Skin of body (tissue), 3 donors: ENCODE measurements at places on chromosomes 4 and X. TPM values are rescaled to one million over a fixed set of nuclear protein-coding genes. Genes with fewer than 3 reads are reported as not detected.

GRCh38 chrX:85243155-85243554 is 424 bp downstream of the SATL1 start:
- no peak for DNase-seq

DNA sequence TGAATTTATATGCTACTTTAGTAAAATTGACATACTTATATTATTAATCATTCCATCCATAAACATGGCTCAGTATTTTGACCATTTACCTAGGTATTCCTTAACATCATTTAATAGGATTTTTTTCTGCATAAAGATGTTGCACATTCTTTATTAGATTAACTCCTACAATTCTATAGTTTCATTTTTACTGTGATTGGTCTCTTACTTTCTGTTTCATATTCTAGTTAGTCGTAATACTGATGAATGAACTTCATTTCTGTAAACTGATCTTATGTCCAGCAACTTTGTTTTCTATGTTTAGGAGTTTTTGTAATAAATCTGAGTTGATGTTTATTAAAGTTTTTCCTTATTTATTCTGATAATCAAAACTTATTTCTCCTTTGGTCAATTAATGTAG is 278.2 kb upstream of the CXXC4 start:
- DNase-seq, result no peak

DNA sequence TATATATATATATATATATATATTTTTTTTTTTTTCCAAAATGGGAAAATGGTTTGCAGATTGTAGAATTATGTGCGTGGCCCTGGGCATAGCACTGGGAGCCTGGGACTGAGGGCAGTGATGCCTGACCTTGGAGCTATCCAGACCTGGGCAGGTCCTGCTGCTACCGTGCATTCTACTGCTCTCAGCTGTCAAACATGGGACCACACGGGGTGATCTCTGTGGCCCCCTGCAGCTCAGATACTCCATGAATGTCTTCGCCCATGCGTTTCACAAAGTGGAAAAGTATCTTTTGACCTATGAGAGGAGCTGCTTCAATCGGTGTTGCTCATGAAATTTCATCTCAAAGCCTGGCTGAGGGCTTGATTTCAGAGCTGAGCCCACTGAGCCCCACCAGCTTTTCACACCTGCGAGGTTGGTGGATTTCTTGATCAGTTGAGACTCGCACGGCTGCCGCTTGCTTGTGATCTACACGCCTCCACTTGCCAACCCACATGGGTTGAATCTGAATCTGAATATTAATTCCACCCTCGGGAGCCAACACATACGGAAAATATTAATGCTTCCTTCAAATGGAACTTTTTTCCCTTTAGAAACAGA is 35.7 kb downstream of the ING2 start:
- DNase-seq, result peak; percentile 68

- no peak for DNase-seq
Observed at GRCh38 chr4:148071009-148071408, 339.1 kb downstream of the ARHGAP10 start.

DNA sequence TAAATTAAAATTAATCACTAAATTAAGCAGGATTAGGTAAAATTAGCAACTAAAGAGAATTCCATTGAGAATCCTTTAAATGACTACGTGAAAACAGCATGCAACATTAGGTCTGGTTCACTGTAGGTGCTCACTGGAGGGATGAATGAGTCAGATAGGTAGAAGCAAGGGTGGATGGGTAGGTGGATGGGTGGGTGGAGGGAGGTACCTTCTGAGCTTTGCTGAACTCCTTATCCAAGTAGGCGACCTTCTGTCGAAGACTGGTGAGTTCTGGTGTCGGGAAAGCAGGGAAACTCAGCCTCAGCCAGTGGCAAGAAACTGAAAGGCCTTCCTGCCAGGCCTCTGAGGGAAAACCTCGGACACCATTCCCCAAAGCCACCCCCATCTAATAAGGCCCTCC is 3.0 kb downstream of the GRIPAP1 start:
- DNase-seq, result no peak

DNA sequence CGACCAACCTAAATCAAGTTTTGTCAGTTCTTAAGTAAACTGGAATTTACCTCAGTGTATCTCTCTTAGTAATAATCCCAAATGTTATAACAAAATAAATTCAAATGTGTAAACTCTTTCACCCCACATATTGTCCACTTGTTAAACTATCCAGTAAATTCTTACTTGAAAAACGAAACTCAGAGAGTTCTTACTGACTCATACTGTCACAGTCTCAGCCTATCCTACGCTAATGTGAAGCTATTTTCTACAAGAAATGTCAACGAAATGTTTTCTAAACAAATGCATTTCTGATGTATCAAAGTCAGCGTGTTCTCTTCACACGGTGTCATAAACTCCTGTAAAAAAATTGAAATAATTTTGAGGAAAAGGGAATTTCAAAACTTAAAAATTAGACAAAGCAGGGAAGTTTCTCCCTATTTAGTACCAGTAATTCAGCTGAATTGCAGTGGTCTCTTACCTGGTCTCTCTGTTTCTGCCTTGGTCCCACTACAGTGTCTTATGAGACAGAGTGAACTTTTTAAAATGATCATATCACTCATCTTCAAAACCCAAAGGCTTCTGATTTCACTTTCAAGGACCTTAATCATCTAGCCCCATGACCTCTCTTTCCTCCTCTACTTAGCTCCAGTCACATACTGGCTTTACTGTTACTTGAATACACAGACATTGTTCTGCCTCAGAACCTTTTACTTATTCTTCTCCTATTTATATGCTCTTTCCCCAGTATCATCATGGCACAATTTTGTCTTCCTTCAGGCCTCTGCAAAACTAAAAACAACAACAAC is 63.3 kb downstream of the DCAF8L1 start:
- no peak for DNase-seq

GRCh38 chr4:46890056-46890455 is 19.0 kb downstream of the COX7B2 start:
- DNase-seq, result no peak

- no peak for DNase-seq
Observed at GRCh38 chr4:159722918-159723317, 620.0 kb downstream of the RAPGEF2 start.

DNA sequence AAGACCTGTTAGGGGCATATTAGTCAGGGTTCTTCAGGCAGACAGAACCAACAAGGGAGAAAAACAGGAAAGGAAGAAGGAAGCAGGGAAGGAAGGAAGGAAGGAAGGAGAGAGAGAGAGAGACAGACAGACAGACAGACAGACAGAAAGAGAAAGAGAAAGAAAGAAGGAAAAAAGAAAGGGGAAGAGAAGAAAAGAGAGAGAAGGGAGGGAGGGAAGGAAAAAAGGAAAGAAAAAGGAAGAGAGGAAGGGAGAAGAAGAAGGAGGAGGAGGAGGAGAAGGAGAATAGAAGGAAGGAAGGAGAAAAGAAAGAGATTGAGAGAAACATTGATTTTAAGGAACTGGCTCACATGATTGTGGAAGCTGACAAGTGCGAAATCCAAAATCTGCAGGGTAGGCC is 89.0 kb downstream of the DHX15 start:
- DNase-seq, result no peak

SPON2 gene
- 46.1 TPM for total RNA-seq

IL13RA2 gene
- not detected for total RNA-seq

RAB40AL gene
- total RNA-seq, result 0.59 TPM

HSD17B13 gene
- 0.20 TPM for total RNA-seq

FAM184B gene
- total RNA-seq, result 0.69 TPM

NIPAL1 gene
- 9.5 TPM for total RNA-seq

DCAF8L2 gene
- total RNA-seq, result not detected
